ENCODE measurements at places on chromosomes 4 and X.

GRCh38 chrX:43141885-43142284 is 363.9 kb upstream of the PPP1R2C start:
- no peak for DNase-seq

DNA sequence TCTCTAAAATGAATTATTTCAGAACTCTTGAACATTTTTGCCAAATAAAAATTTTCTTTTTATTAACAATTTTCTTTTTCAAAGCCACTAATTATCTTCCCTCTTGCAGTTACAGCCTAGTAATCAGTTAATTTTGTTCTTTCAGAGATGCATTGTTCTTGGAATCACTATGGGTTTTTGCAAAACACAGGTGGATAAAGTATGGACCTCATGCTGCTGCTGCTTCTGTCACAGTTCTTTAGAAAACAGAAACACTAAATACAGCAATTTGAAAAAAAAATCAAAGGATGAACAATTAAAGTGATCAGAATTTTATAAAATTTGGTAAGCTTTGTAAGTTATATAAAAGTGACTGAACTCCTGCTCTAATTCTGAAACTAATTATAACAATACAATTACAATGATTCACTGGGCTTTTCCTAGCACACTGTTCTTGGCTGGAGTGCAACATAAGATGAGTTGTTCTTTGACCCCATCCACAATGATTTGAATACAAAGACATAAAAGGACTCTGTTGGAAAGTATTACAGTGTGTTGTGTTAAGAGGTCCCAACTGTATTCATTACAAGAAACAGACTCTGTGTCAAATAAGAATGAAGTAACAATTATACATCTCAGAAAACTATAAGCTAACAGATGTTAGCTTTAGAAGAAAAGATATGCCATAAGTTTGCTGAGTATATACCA is 59.4 kb upstream of the GK2 start:
- DNase-seq = no peak

- DNase-seq = no peak
Measured at GRCh38 chrX:101370888-101371504, 15.0 kb downstream of the BTK start.

DNA sequence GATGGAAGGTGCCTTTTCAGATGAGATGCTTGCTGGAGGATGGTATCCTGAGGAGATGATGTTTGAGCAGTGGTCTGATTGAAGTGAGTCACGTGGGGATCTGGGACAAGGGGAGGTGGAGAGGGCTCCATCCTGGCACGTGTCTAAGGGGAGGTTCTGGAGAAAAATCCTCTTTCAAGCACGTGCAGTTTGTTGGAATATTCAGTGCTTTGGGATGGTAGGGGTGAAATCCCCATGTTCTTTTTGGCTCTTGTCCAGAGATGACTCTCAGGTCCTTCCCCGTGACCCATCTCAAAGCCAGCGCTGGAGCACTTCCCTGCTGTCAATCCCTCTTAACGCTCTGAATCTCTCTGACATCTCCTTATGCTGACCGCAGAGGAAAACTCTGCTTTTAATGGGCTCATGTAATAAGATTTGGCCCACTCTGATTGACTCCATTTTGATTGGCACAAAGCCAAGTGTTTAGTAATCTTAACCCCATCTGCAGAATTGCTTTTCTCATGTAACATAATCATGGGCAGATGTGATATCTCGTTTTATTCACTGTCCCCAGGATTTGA is 10.8 kb upstream of the KLKB1 start:
- DNase-seq = no peak

GRCh38 chrX:25277574-25277973 is 261.8 kb upstream of the ARX start:
- DNase-seq = no peak

- DNase-seq = no peak
Measured at GRCh38 chrX:130108647-130109428, 1.5 kb downstream of the ELF4 start.

DNA sequence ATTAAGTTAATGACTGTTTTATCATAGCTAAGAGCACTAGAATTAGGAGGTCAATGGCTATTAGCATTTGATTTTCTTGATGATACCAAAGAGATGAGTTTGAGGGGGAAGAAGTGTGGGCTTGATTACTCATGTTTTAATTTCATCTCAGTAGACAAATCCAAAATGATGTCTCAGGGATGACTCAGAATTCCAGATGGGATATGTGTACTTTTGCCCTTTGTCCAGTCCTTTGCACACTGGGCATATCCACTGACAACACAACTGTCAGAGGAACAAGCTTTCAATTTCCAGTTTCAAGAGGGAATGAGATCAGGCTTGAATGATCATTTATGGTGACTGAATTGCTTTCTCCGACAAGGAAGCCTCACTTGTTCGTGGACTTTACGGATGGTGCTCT is 325.3 kb upstream of the FTHL17 start:
- no peak for DNase-seq

DNA sequence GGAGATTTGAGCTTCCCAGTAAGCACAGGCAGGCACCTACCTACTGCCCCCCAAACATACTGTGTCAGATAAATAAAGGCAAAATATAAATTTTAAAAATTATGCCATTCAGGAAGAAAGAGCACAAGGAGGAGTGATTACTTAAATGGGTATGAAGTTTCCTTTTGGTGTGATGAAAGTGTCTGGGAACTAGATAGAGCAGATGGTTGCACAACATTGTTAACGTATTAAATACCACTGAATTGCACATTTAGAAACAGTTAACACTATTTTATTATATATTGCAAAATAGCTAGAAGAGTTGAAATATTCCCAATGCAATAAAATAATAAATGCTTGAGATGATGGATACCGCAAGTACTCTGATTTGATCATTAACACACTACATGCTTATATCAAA is 374.7 kb upstream of the FGF13 start:
- DNase-seq = no peak

Data from stimulated activated CD4-positive, alpha-beta T cell treated with anti-CD3 and anti-CD28 coated beads, Interleukin-2, amount 100 ng/mL, for 4 hours (primary cell).